ENCODE measurements at places on chromosomes 7 and 10. TPM values are rescaled to one million over a fixed set of nuclear protein-coding genes. Genes with fewer than 3 reads are reported as not detected.

- no peak for DNase-seq
Measured at GRCh38 chr10:3319811-3320226, 147.2 kb upstream of the PITRM1 start.

The IDI2 gene
- not detected for total RNA-seq

DNA sequence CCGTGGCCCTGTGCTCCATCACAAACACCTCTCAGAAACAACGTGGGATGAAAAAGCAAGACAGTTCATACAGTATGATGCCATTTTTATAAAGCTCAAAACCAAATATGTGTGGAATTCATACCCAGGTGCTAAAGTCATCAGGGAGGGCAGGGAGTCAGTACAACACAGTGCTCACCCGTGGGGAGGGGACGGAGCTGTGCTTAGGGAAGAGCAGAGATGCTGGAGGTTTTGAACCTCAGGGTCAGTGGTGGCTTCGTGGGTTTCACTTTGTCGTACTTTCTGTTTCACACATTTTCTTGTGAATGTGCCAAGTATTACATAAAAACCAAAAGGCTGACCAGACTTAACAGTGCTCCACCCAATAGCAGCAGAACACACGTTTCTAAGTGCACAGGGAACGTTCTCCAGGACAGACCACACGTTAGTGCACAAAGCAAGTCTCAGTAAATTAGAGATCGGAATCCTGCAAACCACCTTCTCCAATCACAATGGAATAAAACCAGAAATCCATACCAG is 21.2 kb downstream of the ZMIZ2 start:
- DNase-seq = peak; percentile 19

The ODAD2 gene
- total RNA-seq = 3.8 TPM

GRCh38 chr10:3220853-3221252 is 48.3 kb upstream of the PITRM1 start:
- peak; percentile 25 for DNase-seq

GRCh38 chr7:153550173-153550572 is 502.0 kb upstream of the DPP6 start:
- DNase-seq = no peak

DNA sequence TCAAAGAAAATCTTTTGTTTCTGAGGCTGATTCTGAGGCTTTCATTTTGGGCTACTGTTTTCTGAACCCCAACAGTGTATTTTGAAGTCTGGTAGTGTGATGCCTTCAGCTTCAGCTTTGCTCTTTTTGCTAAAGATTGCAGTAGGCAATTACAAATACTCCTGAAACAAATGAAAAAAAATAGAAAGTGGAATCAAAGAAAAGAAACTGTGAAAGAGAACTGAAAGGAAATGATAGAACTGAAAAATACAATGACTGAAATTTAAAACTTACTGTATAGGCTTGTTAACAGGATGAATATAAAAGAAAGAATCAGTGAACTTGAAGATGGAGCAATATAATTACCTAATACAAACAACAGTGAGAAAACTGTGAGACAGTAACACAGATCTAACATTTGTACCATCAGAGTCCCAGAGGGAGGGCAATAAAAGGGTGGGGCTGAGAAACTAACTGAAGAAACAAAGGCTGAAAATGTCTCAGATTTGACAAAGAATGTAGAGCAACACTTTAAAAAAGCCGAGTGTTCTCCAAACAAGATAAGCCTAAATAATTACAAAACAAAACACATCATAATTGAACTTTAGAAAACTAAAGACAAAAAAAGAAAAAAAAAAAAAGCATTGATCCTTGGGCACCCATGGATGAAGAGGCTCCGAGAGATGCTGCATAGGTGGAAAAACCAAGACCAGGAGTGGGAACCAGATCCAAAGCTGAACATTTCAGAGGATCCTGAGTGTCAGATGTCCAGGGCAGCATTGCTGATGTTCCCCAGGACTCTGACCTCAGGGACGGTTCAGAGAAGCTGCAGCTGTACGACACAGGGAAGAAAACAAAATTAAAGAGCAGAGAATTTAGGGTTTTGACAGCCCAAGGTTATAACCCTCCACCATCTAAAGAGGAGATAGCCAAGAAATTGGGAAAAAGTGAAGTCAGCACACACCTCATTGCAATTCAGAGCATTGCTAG is 223.2 kb upstream of the IGFBP3 start:
- DNase-seq = no peak

DNA sequence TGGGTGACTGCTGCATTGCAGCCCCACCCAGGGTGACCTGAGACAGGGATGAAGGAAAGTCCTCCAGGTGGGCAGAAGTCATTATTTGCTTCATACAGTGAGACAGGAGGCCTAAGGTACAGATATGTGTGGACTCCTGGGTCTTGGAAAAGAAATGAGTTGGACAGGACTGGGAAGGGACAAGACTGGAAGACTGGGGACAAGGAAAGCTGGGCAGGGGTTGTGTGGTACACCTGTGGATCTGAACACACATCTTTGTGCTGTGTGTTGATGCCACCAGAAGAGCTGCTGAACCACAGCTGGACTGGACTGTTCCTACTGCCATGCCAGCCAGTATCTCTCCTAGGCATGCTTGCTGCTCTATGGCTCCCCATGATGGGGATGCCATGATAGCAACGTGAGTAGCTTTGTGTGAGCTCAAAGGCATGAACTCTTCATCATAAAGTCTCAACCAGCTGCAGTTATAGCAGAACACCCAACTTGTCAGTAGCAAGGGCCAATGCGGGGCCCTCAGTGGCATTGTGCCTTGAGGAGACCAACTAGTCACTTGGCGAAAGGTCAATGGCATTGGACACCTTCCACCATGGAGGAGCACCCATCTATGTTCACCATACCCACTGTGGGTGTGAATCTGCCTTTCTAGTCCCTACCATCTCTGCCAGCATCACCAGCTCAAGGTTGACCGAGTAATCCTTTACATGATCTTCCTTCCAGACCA is 76.0 kb upstream of the GRB10 start:
- DNase-seq = no peak

The IL6 gene
- total RNA-seq = 1.0 TPM

The CCL26 gene
- not detected for total RNA-seq

DNA sequence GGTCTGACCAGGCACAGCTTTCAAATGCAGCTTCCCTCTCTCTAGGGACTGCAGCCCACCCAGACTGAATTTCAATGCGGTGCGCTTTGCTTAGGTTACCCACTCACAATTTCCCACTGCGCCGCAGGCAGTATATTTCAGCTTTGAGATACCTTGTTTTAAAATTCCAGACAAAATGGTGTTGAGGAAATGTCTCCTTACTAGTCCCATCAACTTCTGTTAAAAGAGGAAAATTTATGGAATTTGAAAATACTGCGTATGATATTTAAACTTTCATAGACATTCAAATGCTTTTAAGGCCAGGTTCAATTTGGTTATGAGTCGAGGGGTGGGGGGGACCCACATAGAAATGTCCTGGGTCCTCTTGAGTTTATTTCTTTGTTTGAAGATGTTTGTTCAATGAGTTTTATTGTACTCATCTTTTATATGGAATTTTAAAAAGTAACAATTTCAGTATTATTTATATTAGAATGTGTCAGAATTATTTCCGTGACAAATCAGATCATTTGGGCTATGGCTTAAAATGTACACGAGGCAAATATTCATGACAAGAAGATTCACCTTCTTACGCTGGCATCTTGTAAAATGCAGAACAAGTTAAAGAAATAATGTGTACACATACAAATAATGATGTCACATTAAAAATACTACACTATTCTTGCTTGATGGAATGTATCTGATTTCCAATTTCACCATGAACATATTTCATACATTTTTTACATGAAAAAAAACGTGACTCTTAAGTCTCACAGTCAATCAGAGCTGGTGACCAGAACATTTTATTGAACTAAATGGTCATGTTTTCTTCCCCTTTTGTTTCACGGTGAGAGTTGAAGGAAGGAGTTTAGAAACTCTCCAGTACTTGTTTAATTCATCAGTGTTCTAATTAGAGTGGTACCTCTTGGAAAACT is 1.3 kb downstream of the IKZF1 start:
- no peak for DNase-seq
